Suppressor macrophage treated with lipopolysaccharide for 4 hours (primary cell): ENCODE measurements at places on chromosomes 4 and X.

- no peak for DNase-seq
Measured at GRCh38 chr4:30769093-30769492, 48.9 kb downstream of the PCDH7 start.

DNA sequence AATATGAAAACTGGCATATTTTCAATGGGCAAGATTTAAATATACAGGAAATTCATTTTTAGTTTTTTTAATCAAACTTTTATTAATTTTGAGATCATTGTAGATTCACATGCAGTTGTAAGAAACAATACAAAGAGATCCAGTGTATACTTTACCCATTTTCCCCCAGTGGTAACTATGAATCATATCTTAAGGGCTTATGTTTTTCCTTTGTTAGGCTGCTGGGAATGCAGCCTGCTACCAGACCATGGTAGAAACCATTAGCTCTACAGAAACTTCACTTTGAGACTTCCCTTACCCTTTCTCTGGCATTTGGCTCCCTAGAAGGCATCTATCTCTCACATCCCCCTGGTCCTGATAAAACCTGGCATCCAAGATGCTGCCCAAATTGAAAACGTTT lies 147.6 kb upstream of the EOLA2 start:
- no peak for DNase-seq

- no peak for DNase-seq
Measured at GRCh38 chrX:69173906-69174305, 8.7 kb upstream of the PJA1 start.

GRCh38 chr4:98387345-98388026 lies 126.3 kb downstream of the RAP1GDS1 start:
- no peak for DNase-seq
